ENCODE measurements at places on chromosomes 13 and 19.

DNA sequence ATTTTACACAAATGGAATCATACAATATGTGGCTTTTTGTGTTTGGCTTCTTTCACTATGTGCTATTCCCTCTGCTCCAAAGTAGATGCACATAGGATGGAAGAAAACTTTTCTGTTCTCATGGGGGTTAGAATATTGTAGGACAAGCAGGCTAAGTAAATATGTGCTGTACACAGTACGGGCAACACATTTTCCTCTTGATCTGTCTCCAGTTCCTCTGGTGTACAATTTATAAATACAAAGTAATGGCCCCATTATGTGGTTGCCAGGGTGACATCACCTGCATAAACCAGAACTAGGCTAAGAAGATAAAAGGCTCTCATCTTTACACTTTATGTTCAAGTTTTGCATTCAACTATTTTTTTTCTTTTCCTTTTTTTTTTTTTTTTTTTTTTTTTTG is 41.0 kb upstream of the SOX21 start:
- DNase-seq, result no peak

- DNase-seq, result no peak
Measured at GRCh38 chr13:32086791-32087441, 55.3 kb downstream of the FRY start.

DNA sequence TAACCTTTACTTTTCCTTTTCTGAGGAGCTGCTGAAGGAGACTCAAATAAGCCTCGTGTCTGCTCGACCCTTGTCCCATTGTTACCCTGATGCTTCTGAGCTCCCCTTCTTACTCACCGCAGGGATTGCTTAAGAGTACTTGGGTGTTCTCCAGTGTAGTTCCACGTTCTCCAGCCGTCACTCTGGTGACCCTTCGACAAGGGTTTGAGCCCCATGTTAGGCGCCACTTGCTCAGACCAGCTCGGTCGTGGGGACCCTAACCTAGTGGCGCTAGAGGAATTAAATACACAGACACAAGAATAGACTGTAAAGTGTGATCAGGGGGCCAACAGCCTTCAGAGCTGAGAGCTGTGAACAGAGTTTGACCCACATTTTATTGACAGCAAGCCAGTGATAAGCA is 10.3 kb downstream of the ZNF480 start:
- DNase-seq, result no peak

GRCh38 chr19:32566246-32566830 is 14.7 kb upstream of the PDCD5 start:
- DNase-seq, result no peak

DNA sequence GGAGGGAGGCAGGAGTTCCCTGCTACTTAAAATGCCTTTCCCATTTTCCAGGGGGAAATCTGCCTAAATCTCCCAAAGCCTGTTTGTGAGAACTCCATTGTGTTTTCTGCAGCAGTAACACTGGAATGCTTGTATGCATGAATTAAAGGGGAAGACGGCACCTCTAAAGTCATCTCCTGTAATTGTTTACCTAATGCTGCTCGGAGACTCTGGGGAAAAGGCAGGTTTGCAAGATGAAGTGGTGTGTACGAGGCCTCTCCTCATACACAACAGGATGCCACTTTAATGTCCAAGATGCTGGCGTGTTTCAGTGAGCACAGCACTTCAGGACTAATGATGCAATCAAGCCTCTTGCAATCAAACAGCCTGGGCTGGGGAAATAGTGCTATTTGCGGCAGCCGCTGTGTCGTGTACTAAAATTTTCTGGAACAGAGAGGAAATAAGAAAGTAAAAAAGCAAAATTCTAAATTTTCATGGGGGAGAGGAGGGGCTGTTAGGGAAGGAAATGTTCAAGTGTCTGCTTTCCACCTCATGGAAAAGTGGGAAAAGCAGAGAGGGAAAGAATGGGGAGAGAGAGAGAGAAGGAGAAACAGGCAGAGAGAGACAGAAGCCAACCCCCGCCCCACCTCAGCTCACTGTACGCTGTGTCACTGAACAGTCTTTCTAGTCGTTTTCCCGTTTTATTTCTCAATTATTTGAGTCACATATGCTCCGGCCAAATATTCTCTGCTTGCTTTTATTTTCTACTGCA is 32.9 kb downstream of the TSHZ3 start:
- DNase-seq, result no peak

- DNase-seq, result peak; percentile 39
Measured at GRCh38 chr19:50728084-50728737, 5.0 kb downstream of the CLEC11A start.

GRCh38 chr13:26025196-26025595 is 26.6 kb downstream of the SHISA2 start:
- DNase-seq, result no peak

- DNase-seq, result no peak
Measured at GRCh38 chr13:38693641-38694040, 6.8 kb downstream of the FREM2 start.

GRCh38 chr13:79724348-79725103 is 243.6 kb downstream of the NDFIP2 start:
- no peak for DNase-seq

- DNase-seq, result peak; percentile 48
Measured at GRCh38 chr19:53772943-53773342, 51.2 kb downstream of the NLRP12 start.

DNA sequence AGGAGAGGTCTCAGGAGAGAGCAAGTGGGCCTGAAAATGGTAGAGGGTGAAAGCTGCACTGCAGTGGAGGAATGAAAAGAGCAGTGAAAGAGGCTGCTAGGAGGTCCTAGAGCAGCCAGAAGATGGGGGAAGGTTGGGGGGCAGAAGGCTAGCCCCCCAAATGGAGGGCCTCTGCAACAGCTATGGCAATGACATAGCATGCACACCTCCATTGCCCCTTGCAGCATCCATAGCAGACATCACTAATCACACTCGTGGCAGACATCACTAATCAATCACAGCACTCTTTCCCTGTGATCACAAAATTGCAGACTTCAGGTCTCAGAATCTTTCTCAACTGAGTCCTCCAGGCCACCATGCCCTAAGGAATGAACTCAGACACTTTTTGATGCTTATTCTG is 21.9 kb downstream of the CCL25 start:
- no peak for DNase-seq

- DNase-seq, result peak; percentile 48
Measured at GRCh38 chr19:57632987-57633831, at the start of gene ZNF211. TSS of gene ZNF211 (plus strand) at chr19:57633168. CDS start at chr19:57633347, 179 bp downstream.

- DNase-seq, result no peak
Measured at GRCh38 chr19:52391135-52391534, 6.5 kb upstream of the ZNF528 start.

Measured in omental fat pad (tissue), 4 donors.